ENCODE measurements at places on chromosomes 6 and 20.

- H3K4me1 ChIP-seq: no peaks in the 10 kb centered on the region
- no peaks in the 10 kb centered on the region for H3K36me3 ChIP-seq
- H3K27me3 ChIP-seq: no peaks in the 10 kb centered on the region
- no peak overlapping the region for H3K27ac ChIP-seq
- no peak for DNase-seq
Observed at GRCh38 chr6:90982581-90982980, 395.7 kb upstream of the MAP3K7 start.

DNA sequence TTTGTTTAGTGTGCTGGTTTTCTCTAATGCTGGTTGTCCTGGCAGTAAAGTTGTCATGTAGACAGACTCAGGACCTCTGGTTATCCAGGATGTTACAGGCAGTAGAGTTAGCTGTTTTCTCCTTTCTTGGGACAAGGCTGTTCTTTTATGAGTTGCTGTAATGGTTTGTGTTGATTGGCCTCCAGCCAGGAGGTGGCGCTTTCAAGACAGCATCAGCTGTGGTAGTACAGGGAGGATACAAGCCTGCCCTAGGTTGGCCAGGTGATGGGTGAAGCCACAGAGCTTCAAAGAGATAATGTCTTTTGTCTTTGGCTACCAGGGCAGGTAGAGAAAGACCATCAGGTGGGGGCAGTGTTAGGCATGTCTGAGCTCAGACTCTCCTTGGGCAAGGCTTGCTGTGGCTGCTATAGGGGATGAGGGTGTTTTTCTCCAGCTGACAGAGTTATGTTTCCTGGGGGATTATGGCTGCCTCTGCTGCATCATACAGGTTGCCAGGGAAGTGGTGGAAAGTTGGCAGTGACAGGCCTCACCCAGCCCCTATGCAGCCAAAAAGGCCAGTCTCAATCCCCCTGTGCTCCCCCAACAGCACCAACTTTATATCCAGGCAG, 127.2 kb upstream of the TAB2 start:
- no peaks in the 10 kb centered on the region for H3K27me3 ChIP-seq
- DNase-seq: peak; percentile 38
- no peaks in the 10 kb centered on the region for H3K36me3 ChIP-seq

GRCh38 chr20:23435626-23436539, 3.6 kb upstream of the CSTL1 start:
- no peak overlapping the region for H3K4me3 ChIP-seq
- H3K36me3 ChIP-seq: no peaks in the 10 kb centered on the region
- no peak for DNase-seq
- H3K27ac ChIP-seq: no peak overlapping the region
- peaks cover 6% of the 10 kb centered on the region for H3K27me3 ChIP-seq

- no peaks in the 10 kb centered on the region for H3K27me3 ChIP-seq
- H3K4me3 ChIP-seq: no peak overlapping the region
- DNase-seq: no peak
- H3K4me1 ChIP-seq: peaks cover 9% of the 10 kb centered on the region
Observed at GRCh38 chr20:3047486-3048419, 1.9 kb downstream of the MRPS26 start.

DNA sequence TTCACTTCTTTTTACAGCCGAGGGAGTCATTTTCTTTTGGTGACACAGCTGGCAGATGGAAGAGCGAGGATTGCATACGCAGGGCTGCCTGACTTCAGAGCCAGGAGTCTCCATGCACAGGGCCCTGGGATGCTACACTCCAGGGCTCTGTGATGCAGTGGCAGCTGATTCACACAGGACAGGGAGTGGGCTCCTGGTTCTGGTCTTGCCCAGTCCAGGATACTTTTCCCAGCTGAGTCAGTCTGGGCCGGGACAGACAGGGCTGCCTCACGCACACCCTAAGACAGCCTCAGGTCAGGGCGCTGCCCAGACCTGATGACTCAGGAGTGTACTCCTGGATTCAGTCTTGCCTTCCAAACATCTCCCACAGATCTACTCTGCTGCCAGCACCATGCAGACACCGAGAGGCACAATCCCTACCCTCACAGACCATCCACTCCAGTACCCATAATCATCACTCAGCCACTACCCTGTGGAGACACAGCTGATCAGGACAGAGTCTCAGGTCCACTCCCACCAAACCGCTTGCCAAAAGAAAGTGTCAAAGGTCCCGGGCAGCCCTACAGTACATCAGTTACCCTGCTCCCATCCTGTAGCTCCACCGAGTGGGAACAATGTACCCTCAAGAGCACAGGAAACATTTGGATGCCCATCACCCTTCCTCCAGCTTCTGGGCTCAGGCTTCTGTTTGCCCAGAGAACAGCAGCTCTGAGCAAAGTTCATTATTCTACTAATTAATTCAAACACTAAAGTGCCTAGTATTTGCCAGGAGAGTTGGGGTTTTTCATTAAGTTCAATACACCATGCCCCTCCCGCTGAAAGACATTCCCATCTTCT, 11.5 kb downstream of the SDC4 start:
- no peak for DNase-seq
- H3K4me3 ChIP-seq: no peak overlapping the region
- H3K4me1 ChIP-seq: peaks cover 19% of the 10 kb centered on the region
- no peak overlapping the region for H3K27ac ChIP-seq
- peaks cover 5% of the 10 kb centered on the region for H3K36me3 ChIP-seq

DNA sequence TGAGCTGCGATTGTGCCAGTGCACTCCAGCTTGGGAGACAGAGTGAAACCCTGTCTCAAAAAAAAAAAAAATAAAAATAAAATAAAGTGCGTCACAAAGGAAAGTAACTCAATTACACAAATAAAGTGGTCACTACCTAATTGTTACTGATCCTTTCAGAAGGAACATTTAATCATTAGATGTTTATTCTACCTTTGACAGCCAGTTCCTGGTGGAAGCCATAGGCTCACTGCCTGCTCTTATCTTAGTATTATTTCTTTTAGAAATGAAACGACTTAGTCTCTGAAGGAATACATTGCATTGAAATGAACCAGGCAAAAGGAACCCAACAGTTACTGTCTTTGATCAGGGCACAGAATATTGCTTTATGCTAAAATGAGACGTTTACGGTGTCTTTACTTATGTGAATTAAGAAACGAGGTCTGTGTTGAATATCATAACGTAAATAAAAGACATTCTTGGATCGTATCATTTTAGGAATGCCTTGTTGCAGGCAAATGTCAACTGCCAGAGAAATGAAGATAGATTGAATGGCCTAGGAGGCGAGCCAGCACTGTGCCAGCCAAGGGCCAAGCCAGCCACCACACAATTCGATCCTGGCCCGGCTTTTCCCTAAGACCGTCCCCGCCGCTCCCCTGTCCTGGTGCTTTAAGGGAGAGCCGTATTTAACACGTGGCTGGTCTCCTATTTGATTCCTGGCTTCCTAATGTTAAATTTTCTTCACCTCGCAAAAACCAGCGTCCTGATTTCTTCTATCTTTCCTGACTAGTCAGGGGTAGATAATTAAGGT, 136.7 kb upstream of the GMDS start:
- peak; percentile 3 for DNase-seq
- peaks cover 15% of the 10 kb centered on the region for H3K4me1 ChIP-seq
- H3K36me3 ChIP-seq: no peaks in the 10 kb centered on the region
- H3K4me3 ChIP-seq: no peak overlapping the region
- no peaks in the 10 kb centered on the region for H3K27me3 ChIP-seq
- no peak overlapping the region for H3K27ac ChIP-seq

DNA sequence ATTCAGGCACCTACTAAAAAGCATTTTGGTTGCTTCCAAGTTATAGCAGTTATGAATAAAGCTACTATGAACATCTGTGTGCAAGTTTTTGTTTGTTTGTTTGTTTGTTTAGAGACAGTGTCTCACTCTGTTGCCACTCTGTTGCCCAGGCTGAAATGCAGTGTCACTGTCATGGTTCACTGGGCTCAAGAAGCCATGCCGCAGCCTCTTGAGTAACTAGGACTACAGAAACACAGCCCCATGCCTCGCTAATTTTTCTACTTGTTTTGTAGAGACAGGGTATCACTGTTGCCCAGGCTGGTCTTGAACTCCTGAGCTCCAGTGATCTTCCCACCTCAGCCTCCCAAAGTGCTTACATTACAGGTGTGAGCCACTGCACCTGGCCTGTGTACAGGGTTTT, 795.9 kb downstream of the EPHA7 start:
- no peak for DNase-seq
- H3K4me3 ChIP-seq: no peak overlapping the region

GRCh38 chr20:43363506-43363905, 94.2 kb upstream of the SRSF6 start:
- H3K27ac ChIP-seq: no peak overlapping the region
- DNase-seq: no peak
- no peaks in the 10 kb centered on the region for H3K4me1 ChIP-seq
- no peak overlapping the region for H3K4me3 ChIP-seq

GRCh38 chr6:44594481-44594880, 207.0 kb downstream of the CDC5L start:
- no peaks in the 10 kb centered on the region for H3K27me3 ChIP-seq
- H3K4me1 ChIP-seq: no peaks in the 10 kb centered on the region
- DNase-seq: no peak
- H3K4me3 ChIP-seq: no peak overlapping the region

DNA sequence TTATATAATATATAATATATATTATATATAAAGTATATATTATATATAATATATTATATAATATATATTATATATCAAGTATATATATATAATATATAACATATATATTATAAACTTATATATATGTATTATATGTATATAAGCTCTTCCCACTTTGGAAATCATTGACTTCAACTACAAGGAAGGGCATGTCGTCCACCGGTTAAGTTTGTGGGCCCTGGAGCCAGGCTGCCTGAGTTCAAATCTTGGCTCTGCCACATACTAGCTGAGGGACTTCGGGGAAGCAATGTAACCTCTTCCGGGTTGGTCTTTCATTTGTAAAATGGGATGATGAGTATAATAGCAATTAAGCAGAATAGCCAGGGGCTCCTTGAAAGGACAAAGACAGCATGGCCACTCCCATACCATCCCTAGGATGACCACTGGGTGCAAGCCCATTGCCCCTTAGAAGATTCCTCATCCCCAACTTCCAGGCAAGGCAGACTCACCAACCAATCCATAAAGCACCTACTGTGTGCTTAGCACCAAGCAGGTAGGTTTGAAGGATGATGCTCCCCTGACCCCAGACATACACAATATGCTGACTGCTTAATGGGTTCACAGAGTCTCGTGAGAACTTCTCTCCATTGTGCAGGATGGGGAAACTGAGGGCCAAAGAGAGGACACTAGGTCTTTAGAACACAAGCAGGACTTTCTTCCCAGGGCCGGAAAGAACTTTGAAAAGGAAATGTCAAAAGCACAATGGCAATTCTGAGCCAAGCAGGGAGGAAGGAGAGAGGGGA, 163.2 kb downstream of the MRPL14 start:
- no peak for DNase-seq
- H3K36me3 ChIP-seq: no peaks in the 10 kb centered on the region
- H3K4me1 ChIP-seq: no peaks in the 10 kb centered on the region
- no peak overlapping the region for H3K27ac ChIP-seq

DNA sequence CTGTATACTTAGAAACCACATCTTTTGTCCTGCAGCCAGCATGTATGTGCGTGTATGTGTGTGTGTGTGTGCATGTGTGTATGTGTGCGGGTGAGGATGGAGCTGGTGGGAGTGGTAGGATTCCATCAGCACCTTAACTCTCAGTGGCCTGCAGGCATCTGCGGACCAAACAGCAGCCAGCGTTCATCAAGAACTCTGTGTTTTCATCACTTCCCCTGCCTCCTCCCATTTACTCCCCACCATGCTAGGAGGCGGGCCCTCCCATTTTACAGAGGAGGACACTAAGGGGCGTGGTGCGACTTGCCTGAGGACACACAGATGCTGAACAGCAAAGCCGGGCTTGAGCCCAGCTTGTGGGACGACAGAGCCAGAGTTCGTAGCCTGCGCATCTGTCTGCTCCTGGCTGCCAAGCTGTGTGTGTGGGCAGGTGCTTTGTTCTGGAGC, 8.9 kb downstream of the VSTM2L start:
- H3K36me3 ChIP-seq: no peaks in the 10 kb centered on the region
- H3K4me3 ChIP-seq: no peak overlapping the region
- no peak overlapping the region for H3K27ac ChIP-seq
- DNase-seq: no peak

DNA sequence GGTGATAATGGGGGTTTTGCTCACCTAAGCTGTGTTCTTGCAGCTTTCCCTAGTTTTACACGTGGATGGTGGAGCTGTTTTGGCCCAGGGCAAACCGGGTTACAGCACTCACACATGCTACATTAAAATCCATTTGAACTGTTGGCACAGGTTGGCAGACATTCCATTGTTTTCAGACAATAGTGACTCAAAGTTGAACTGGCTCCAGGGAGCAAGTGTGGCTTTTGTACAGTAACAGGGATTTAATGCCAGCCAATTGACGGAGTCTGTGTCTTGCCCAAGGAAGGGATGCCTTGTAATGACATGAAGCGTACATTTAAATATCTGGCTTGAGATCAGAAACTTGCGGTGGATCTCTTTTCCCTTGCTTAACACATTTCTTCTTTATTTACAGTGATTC, 183.1 kb downstream of the DTNBP1 start:
- peak; percentile 72 for DNase-seq
- H3K4me1 ChIP-seq: peaks cover 4% of the 10 kb centered on the region
- H3K27me3 ChIP-seq: no peaks in the 10 kb centered on the region
- no peaks in the 10 kb centered on the region for H3K36me3 ChIP-seq
- no peak overlapping the region for H3K4me3 ChIP-seq
- H3K27ac ChIP-seq: no peak overlapping the region

DNA sequence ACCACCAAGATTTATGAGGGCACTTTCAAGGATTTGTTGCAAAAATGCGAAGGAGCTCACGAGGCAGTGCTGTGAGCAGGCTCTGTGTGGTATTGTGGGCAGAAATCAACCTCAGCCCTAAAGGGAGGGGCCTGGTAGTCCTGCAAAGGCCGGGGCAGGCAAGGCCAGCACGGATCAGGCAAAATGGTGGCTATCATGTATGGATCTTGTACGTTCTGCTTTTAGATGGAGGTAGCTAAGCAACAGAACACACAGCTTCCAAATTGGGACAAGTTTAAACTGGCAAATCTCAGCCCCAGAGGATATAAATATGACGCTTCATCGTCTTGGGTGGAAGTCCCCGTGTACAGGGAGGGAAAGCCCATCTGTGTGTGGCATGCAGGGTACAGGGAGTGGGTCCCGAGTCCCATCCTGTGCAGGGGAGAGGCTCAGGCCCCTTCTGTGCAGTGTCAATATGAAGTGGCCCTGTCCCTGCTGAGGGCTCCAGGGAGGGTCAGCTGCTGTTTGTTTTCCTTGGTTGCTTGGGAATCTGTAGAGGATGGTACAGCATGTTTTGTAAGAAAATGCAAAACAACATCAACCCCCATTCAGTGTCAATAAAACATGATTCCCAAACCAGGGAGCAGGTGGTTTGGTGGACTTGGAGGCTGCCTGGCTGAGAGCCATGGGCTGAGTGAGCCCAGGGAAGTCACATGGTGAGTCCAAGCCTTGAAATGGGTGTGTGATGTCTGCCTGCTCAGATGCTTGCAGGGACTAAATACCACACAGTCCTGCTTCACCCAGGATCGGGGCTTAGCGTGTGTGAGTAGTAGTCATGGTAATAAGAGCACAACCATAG, 113.0 kb downstream of the SYCP2 start:
- H3K4me1 ChIP-seq: no peaks in the 10 kb centered on the region
- no peak overlapping the region for H3K4me3 ChIP-seq
- H3K36me3 ChIP-seq: no peaks in the 10 kb centered on the region

All from endothelial cell of umbilical vein (primary cell).